ENCODE measurements at places on chromosomes 4 and X. TPM values are rescaled to one million over a fixed set of nuclear protein-coding genes. Genes with fewer than 3 reads are reported as not detected.

The TCP11X2 gene
- polyA plus RNA-seq: 2.2 TPM

- no peak for DNase-seq
Measured at GRCh38 chr4:25807102-25807728, 55.6 kb downstream of the SEL1L3 start.

- DNase-seq: no peak
Measured at GRCh38 chr4:180805101-180805500, 1438.1 kb upstream of the TENM3 start.

The ITGB1BP2 gene
- not detected for polyA plus RNA-seq

DNA sequence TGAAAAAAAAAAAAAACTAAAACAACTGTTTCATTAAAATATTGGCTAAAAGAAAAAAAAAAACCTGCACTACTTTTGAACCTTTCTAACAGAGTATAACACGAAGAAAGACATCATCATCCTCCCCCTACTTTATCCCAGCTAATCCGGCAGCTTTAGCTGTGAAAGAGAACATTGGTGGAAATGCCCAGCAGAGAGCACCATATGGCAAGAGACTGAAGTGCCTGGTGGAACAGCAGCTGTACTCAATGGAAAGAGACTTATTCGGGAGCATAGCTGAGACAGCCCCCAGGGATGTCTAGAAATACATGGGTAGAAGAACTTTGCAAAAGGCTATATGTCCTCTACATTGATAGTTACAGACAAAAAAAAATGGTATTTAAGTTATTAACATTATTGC lies 30.3 kb downstream of the STPG2 start:
- DNase-seq: peak; percentile 73

The AMTN gene
- polyA plus RNA-seq: not detected

The PDLIM5 gene
- polyA plus RNA-seq: 7.7 TPM

DNA sequence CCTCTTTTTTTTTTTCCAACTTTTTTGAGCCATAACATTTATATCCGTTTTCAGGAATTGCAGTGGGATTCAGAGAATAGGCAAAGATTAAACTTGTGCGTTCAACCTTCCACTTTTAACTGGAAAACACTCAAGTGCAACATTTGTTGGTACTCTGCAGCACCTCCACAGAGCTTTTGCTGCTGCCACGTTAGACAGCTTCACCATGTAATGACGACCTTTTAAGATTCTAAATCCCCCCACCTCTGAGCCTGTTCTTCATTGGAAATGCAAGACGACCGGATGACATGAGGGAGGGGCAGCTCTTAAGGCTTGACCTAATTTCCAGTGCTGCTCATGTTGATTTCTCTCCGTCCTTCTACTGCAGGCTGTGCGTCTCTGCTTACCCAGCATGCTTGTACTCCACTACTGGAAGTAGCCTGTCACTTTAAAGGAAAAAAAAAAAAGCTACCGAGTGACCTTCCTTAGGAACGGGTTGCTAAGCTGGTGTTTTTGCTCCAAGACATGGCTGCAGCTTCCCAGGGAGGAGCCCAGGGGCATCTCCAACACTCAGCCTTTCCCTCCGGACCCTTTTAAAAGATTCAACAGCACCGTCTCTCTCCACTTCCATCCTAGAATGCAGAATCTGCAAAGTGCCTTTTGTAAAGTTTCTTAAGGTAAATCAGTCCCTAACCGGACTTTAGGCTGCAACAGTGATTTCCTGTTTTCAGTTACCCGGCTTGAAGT lies at the start of gene CC2D2A:
TSS of gene CC2D2A (plus strand) at position 481 of the 726 bp plus-strand sequence. CDS start 6,051 bp downstream, outside the sequence.
- peak; percentile 65 for DNase-seq

GRCh38 chrX:83504721-83505479 lies 3.2 kb upstream of the POU3F4 start:
- peak; percentile 58 for DNase-seq

DNA sequence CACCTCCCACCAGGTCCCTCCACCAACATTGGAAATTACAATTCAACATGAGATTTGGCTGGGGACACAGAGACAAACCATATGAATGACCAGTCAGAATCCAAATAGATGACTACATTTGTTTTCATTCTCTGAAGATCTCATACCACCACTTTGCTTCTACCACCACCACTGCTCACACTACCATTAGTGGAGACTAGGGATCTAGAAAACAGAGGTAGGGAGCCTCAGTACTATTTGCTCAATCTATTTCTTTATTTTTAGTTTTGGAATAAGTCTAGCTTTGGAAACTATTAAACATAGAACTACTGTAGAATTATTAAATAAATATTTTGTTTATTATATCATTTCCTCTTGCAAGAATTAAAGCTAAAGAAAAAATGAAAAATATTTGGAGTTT lies 727.9 kb downstream of the CCSER1 start:
- no peak for DNase-seq

The TRIM61 gene
- not detected for polyA plus RNA-seq

GRCh38 chr4:91965166-91965565 lies 338.6 kb upstream of the GRID2 start:
- no peak for DNase-seq

GRCh38 chr4:106314960-106315359 lies 1.0 kb downstream of the TBCK start:
- no peak for DNase-seq

GRCh38 chrX:69951753-69952152 lies 98.0 kb downstream of the AWAT2 start:
- DNase-seq: no peak

GRCh38 chr4:145352438-145353145 lies 129.1 kb upstream of the SMAD1 start:
- DNase-seq: no peak

The F8A3 gene
- 7.9 TPM for polyA plus RNA-seq

DNA sequence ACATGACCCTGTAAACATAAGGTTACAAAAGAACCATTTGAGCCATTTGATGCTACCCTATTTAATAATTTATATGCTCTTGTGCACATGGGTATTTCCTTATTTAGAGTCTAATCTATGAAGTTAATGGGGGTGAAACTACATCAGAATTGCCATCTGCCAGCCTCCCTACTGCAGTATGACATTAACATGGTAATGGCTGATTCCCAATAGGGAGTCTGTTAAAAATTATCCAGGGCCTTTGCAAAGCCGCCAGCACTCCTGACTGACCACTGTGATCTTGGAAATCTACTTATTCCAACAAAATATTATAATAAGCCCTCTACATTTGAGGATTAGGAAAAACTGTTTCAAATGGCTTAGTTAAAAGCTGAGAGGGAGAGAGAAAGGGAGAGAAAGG lies 153.7 kb downstream of the CLCN4 start:
- peak; percentile 13 for DNase-seq

DNA sequence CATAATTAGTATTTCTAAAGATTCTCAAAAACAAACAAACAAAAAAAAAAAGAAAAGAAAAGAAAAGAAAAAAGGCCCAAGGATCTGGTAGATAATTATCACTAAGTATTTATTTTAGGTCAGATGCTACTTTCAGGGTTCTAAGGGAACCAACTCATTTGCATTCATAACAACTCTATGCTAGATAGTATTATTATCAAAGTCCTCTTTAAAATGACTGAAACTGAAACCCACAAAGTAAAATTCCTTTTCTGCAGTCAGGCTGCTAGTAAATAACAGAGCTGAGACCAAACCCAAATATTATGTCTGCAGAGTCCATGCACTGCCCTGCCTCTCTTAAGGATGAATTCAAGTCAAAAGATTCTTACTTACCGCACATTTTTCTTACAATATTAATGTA lies 38.3 kb upstream of the MAPK10 start:
- no peak for DNase-seq

- no peak for DNase-seq
Measured at GRCh38 chrX:9825966-9826365, 39.7 kb downstream of the SHROOM2 start.

DNA sequence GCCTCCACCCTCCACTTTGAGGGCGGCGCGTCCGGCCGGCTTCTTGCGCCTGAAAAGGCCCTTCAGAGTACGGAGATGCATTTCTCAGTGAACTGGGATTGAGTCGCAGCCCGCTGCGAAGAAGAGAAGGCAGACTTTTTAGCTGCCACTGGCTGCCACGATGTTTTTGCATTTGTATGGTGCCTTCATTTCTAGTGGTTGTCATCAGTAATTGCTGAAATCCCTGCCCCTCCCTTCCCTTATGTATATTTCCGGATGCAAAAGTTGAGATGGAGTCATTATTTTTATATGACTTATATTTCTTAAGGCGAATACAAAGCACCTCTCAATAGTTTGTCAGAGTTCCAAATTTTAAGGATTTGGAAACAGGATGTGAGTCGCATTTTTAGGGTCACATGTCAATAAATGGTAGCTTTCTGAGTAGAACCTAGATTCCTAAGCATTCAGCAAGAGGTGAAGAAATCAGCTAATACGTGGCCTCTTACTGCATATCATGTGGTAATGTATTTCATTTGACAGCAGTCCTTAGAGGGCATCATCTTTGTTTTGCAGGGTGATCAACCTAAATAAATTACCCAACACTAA lies 658 bp downstream of the ATP6AP2 start:
- peak; percentile 6 for DNase-seq

The DMRTC1 gene
- 0.83 TPM for polyA plus RNA-seq

DNA sequence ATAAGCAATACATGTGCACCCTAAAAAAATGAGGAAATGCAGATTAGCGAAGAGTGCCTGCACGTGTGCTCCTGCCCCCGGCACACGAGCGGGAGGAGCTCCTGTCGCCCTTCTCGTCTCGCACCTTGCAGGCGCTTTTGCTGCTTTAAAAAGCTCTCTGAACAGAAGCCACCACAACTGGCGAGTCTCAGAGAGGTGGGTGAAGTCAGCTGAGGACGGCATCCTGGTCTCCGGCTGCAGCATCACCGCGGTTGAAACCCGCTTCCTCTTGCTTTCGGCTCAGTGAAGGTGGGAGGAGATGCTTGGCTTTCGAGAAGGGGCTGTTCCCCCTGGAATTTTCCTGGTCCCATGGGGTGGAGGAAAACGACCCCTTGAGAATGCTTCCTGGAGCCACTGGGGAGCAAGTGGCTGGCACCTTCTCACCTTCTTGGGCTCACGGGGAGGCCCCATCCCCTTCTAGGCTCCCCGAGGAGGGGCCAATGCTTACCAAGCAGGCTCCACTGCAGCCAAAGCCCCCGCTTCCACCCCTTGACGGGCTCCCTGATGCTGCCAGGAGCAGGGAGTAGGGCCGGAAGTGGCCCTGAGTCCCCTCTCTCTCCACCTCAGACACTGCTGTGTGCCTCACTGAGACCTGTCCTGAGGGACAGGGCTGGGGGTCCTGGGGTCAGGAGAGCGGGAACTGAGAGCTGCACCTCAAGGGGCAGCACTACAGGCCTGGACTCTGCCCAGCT lies 29.2 kb upstream of the MXD4 start:
- no peak for DNase-seq

DNA sequence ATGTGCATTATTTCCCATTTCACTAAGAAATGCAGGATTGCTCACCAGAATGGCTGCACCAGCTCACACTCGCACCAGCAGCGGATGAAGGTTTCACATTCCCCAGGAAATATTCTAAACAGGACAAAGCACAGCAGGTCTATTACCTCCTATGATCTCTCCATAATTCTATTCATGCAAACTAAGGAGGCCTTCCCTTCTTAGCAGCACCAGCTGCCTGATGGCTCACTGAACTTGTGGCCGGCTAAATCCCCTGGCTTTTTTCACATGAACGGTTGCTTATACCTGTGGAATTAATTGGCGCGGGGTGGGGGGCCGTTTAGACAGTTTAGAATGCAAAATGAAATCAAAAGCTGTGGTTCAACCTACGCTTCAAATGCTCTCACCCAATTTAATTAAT lies 73.5 kb upstream of the SRD5A3 start:
- DNase-seq: peak; percentile 30

GRCh38 chr4:37359261-37359660 lies 114.7 kb downstream of the NWD2 start:
- DNase-seq: no peak

DNA sequence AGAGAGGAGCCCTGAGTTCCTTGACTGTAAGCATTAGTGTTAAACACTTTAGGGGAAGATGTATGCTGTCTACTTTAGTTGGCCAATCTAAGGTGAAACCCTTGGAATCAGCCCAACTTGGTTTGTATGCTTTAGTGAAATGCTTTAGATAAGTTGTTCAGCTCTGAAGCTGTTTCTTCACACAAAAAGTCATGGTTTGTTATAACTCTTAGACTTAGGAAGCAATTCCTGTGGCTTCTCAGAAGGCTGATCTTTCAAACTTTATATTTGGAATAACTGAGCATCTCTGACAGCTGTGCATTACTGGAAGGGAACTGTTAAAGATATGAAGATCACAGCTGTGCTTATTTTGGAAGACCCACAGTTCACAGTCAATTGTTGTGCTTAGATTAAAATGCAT lies 714.1 kb downstream of the FAT4 start:
- DNase-seq: no peak

DNA sequence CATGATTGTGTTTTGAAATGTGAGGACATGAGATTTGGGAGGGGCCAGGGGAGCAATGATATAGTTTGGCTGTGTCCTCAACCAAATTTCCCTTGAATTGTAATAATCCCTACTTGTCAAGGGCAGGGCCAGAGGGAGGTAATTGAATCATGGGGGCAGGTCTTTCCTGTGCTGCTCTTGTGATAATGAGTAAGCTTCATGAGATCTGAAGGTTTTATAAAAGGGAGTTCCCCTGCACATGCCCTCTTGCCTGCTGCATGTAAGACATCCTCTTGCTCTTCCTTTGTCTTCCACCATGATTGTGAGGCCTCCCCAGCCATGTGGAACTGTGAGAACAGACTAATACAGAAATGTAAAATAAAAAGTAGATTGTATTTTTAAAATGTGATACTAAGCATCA lies 1294.9 kb downstream of the ADGRL3 start:
- no peak for DNase-seq

DNA sequence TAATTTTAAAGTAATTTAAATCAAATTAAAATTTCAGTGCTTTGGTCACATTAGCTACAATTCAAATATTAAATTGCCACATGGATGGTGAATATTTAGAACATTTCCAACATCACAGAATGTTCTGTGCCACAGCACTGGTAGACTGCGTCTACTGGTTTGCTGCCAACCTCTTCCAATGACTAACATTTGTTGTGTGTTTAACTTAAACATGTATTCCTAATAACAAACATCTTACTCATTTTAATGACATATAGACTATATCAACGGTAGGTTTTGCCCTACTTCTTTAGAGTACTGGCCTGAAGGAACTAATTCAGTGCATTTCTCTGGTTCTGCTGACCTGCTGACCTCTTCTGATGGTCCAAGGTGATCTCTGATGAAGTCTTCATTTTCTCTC lies 157.6 kb downstream of the DCK start:
- DNase-seq: no peak

GRCh38 chrX:33909836-33910235 lies 222.3 kb downstream of the FAM47A start:
- DNase-seq: no peak

DNA sequence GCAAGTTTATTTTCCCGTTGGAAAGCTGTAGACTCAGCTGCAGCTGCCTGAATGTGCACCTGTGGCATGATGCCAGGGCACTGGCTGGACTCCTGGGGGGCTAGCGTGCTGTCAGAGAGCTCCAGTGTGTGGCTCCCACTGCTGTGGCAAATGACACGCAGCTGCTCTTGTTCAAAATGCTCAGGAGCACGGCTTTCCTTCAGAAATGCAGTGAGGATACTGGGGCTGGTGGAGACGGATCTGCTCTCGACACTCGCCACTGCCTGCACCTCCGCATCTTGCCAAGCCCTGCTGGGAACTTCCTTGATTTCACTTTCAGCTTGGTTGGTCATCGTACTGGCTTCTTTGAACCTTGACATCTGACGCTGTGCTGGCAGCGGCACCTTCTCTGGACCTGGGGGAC lies 58.7 kb downstream of the GPRIN3 start:
- peak; percentile 27 for DNase-seq

Data from brain (organoid and tissue), 16 donors.